ENCODE measurements at places on chromosomes 11 and 22.

- DNase-seq = no peak
Observed at GRCh38 chr22:22712092-22712658, 67.8 kb downstream of the GGTLC2 start.

DNA sequence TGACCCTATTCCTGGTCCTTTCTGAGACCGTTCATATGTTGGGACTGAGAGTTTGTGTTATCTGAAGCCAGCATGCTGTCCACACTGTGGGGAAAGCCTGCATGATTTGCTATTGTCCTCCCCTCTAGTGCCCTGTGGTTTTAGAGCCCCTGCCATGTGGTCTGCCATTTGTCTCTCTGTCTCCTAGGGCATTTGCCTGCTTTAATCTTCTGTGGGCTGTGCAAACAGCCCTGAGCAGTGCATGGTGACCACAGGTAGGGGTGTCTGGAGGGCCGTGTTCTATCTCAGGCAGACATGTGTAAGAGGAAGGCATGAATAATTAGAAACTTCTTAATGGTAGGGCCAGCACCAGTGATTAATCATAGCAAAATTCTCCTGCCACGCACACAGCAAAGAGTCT is 23.0 kb downstream of the AMPD3 start:
- DNase-seq = no peak

GRCh38 chr22:31604746-31605705 is 57.0 kb downstream of the PISD start:
- DNase-seq = no peak

DNA sequence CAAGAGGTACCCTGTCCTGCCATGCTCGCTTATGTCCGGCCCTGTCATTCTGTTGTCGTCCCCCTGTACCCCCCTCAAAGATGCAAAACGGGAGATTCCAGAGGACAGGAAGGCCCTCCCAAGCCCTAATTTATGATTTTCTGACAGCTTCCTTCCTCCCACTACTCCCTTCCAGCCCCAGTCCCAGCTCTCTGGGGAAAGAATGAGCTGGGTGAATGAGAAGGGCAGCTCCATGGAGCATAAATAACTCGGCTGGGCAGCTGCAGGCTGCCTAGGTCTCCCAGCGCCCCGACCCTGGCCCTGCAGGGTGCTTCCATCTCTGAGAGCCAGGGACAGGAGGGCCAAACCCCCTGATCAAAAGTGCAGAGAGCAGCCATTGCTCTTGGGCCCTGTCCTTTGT is 3.9 kb upstream of the EMID1 start:
- no peak for DNase-seq
